ENCODE measurements at places on chromosomes 12 and 14. TPM values are rescaled to one million over a fixed set of nuclear protein-coding genes. Genes with fewer than 3 reads are reported as not detected.

The MRPS35 gene
- total RNA-seq, result 62.8 TPM

The ARHGAP9 gene
- total RNA-seq, result 130 TPM

The DAO gene
- not detected for total RNA-seq

The TMEM119 gene
- total RNA-seq, result not detected

The DACT1 gene
- 0.48 TPM for total RNA-seq

The BEGAIN gene
- total RNA-seq, result 3.4 TPM

The PPP4R4 gene
- 1.8 TPM for total RNA-seq

The GUCY2C gene
- total RNA-seq, result not detected

The GLIPR1L1 gene
- not detected for total RNA-seq

The ORAI1 gene
- 52.0 TPM for total RNA-seq

The RNASE7 gene
- not detected for total RNA-seq

The OAS2 gene
- 51.9 TPM for total RNA-seq

The PA2G4 gene
- 514 TPM for total RNA-seq

The RDH12 gene
- total RNA-seq, result not detected

The OAS1 gene
- 6.4 TPM for total RNA-seq

The UNC119B gene
- total RNA-seq, result 29.8 TPM

The NR4A1 gene
- 46.1 TPM for total RNA-seq

The SUOX gene
- total RNA-seq, result 2.7 TPM

The CLEC2A gene
- total RNA-seq, result not detected

The ZFHX2 gene
- 0.97 TPM for total RNA-seq

The OR6C2 gene
- not detected for total RNA-seq

The LMNTD1 gene
- not detected for total RNA-seq

The POTEM gene
- not detected for total RNA-seq

The GPRC5D gene
- not detected for total RNA-seq

The SERPINA5 gene
- not detected for total RNA-seq

The YBX3 gene
- total RNA-seq, result 278 TPM

The DLK1 gene
- not detected for total RNA-seq

Measured in activated CD8-positive, alpha-beta memory T cell treated with anti-CD3 and anti-CD28 coated beads for 36 hours (primary cell).